ENCODE measurements at places on chromosomes 4 and X. TPM values are rescaled to one million over a fixed set of nuclear protein-coding genes. Genes with fewer than 3 reads are reported as not detected.

The CLDN2 gene
- total RNA-seq = 2.0 TPM

The HTR2C gene
- not detected for total RNA-seq

The CTAG2 gene
- total RNA-seq = not detected

The NAT8L gene
- 1.2 TPM for total RNA-seq

The HTRA3 gene
- 35.2 TPM for total RNA-seq

The UGT8 gene
- total RNA-seq = 7.7 TPM

The NIPAL1 gene
- 3.8 TPM for total RNA-seq

The TRPC5OS gene
- not detected for total RNA-seq

DNA sequence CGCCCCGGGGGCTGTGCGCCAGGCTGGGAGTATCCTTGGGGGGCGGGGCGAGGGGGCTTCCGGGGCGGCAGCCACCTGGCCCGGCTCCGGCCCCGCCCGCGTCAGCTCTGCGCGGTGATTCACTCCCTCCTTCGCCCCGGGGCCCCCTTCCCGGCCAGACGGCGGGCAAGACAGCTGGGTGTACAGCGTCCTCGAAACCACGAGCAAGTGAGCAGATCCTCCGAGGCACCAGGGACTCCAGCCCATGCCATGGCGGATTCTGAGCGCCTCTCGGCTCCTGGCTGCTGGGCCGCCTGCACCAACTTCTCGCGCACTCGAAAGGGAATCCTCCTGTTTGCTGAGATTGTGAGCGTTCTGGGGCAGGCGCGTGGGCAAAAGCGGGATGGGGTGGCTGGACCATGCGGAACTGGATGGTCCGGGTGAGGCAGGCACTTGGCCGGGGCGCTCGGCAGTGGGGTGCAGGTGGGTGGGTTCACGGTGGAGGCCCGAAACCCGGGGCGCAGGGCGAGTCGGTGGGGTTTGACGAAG lies at the start of gene PLP2:
PLP2 (plus strand) TSS at position 147 of the 528 bp plus-strand sequence; CDS start at position 250, 103 bp downstream.
- DNase-seq = peak; percentile 24

GRCh38 chrX:140933874-140934655 lies 68.3 kb upstream of the SPANXB1 start:
- no peak for DNase-seq

DNA sequence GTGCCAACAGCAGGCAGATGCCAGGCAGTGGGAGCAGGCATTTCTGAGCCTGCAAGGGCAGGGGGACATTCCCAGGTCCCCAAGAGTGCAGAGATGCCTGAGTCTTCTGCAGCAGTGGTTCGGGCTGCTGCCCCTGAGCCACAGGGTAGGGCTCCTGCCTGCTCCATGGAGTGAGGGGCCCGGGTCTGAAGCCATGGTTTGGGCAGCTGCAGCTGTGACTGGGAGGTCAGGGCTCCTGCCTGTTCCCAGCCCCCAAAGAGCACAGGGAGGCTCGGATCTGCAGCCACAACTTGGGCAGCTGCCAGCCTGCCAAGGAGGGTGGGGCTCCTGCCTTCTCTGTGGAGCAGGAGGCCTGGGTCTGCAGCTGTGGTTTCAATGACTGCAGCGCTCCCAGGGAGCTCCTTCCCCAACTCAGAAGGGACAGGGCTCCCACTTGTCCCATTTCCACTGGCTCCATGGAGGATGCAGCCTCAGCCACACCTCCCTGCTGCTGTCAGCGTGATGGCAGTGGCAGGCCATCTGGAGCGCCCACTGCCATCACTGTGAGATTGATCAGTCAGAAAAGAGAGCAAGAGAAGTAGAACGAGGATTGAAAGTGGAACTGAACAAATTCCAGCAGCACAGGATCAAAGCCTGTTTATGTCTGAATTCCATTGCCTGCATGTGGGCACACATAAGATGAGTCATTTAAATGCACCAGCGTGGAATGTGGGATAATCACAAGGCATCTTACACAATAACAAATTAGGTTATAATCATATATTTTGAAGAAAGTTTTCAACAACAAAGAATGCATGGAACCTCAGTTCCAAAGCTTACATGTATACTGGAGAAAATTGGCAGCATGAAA lies 93.1 kb upstream of the CXorf51A start:
- no peak for DNase-seq

GRCh38 chr4:30553706-30554105 lies 166.5 kb upstream of the PCDH7 start:
- DNase-seq = peak; percentile 3

- peak; percentile 83 for DNase-seq
Measured at GRCh38 chr4:17168571-17168970, 270.1 kb upstream of the LDB2 start.

GRCh38 chr4:20554134-20554533 lies 146.1 kb upstream of the PACRGL start:
- no peak for DNase-seq

GRCh38 chrX:154013614-154014360 lies 5.9 kb downstream of the IRAK1 start:
- no peak for DNase-seq

- DNase-seq = no peak
Measured at GRCh38 chr4:115844180-115844579, 730.8 kb upstream of the NDST4 start.

- no peak for DNase-seq
Measured at GRCh38 chr4:27364509-27364908, 503.9 kb downstream of the STIM2 start.

GRCh38 chr4:154604696-154605200 lies 7.7 kb downstream of the FGG start:
- DNase-seq = no peak

DNA sequence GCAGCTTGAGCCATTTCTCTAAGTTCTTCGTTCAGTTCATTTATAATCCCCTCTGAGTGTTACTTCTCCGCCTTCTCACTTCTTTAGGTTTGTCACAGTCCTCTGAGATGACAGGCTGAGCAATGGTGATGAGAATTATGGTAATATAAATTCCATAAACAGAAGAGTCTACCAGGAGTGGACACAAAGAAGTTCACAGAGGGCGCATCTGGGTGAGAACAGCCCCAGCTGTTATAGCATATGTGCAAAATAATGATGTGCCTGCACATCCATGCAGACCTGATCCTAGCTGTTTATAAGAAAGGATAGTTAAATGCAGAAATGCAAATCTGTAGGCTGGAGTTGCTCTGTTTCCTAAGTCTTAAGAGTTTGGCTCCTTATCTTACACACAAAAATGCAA lies 377.5 kb downstream of the KCNIP4 start:
- DNase-seq = no peak

DNA sequence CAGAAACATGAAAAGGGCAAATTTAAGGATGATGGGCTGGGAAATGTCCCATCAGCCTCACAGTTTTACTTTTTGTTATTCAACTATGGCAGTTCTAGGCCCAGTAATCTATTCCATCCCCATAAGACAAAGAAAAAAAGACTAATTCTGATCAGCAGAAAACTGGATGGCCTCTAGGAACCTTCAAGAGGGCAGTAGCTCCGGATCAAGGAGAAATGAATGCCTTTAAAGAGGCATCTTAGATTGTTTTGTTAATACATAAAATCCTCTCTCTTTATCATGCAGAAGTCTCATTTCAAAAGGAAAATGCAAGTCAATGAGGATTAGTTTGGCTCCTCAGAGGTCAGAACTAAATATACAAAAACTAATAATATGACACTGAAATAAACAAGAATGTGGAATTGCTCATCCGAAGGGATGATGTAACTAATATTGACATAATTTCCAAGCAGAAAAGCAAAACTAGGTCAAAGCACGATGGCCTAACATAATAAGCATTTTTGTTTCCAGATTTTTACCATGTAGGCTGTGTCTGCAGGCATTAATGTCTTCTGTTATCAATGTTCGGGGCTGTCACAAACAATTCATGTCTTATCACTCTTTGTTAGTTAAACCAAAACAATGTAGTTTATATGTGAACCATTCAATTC lies 8.8 kb downstream of the MID1 start:
- DNase-seq = no peak

DNA sequence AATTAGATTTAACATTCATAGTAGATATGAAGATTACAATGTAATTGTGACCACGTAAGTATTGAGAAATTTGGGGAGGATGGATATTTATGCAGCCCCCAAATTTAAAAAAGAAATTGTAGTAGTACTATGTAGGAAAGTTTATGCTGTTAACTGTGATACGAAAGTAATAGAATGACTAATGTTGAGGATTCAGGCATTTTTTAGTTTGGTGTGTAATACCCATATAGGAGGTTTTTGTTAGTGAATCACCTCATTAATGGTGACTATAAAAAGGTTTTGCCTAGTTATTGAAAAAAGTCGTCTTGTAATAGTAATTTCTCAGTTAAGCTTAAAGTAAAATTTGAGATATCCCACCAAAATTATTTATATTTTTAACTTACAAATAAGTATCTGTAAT lies 67.2 kb downstream of the SMARCAD1 start:
- peak; percentile 57 for DNase-seq

DNA sequence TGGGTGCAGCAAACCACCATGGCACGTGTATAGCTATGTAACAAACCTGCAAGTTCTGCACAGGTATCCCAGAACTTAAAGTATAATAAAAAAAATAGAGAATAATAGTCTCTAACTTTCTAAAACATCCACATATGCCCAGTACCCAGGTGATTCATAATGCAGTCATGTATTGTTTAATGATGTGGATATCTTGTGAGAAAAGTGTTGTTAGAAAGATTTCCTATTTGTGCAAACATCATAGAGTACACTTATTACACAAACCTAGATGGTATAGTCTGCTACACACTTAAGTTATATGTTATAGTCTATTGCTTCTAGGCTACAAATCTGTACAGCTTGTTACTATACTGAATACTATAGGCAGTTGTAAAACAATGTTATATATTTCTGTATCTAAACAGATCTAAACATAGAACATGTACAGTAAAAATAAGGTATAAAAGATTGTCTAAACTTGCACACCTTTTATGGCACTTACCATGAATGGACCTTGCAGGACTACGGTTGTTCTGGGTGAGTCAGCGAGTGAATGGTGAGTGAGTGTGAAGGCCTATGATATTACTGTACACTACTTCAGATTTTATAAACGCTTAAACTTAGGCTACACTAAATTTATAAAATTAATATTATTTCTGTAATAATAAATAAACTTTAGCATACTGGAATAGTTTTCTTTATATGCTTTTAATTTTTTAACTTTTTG lies 232.2 kb upstream of the SLIT2 start:
- DNase-seq = peak; percentile 56

DNA sequence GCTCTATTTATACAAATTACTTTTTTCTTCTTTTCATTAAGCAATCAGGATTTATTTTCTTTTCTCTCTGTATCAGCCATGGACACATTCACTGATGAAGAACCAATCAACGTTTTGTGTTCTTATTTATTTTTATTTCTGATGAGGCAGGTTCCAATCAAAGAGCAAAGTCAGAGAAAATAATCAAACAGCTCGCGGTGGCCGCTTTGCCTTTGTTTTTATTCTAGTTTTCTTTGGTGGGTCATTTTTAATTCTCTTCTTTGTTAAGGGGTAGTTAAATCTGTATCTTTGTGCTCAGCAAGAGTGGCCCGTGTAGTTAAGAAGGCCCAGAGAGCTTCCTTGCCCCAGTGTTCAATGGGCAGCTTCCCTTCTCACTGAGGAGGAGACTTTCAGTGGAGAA lies 71.4 kb downstream of the FBXO8 start:
- no peak for DNase-seq

DNA sequence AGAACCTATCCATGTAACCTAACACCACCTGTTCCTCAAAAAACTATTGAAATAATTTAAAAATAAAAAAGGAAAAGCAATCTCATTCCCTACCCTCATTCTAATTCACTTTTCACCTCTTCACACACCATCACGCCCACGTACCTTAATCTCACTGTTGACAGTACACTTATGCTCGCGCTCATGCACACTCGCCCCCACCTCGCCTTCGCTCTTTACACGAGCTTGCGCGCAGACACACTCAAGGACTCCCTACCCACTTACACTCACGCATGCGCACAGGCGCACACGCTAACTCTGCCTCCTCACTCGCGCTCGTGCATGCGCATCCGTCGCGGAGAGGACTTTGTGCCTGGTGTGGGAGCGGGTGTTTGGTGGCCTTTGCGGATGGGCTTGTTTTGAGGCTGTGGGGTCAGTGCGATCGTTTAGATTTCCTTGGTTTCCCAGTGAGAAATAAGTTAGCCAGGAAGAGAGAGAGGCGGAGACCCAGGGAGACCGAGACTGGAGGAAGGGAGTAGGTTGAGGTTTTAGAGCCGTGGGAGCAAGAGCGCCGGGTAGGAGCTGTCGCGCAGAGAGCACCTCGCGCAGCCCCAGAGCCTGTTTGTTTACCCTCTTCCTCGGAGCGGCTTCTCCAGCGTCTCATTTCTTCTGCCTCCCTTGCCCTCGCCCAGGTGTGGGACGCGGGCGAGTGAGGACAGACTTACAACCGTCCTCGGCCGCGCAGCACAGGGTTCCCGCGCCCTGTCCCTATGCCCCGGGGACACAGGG lies 8.1 kb upstream of the GSX2 start:
- DNase-seq = peak; percentile 49

DNA sequence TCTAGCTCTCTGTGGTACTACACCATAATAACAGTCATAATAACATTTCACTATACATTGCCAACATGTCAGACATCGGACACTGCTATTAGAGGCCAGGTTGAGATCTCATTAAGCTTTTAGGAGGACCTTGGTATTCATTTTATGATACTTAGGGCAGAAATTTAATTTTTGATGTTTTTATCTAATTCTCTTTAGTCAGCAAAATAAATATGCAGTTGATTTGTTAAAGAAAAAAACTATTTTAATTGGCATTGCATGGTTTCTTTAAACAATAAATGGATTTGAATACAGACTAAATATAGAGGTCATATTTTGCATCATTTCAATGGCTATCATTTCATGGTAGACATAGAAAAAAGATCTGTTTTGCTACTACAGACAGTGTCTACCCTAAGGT lies 308.7 kb downstream of the PRDM5 start:
- no peak for DNase-seq

DNA sequence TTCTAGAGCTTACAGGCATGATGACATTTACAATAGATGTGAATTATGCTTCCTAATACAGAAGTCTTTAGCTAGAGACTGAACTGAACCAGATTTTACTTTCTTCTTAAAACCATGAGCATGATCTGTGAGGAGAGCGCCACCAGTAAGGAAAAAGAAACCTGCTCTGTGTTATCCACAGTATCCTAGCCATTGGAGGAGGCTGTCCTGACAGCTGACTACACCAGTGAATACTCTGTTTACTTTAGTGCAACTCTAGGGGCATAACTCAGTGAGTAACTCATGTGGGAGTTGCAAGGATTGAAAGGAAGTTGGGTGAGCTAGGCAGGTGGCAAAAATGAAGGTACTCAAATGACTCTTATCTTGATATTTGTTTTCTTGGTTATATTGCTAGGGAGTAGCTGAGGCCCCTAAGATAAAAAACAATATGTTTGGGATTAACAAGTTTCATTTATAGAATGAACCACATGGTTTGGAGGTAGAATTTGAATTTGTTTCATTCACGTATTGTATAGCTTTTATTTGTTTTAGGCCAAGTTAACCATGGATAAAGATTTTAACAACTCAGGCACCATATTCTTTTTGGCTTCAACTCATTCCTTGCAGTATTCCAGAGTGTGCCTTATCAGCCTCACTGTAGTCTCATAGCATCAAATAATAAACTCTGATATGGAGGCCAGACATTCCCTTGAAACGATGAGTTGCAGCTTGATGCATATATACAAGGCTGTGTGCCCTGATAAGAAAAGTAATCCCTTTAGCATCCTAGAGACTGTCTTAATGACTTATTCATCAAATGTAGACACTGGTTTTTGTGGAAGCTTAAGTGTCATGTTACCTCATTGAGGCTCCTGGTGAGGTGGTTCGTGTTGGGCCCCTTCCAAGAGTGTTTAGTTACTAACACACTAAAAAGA lies 2.5 kb downstream of the BMP3 start:
- DNase-seq = no peak
